HFF-Myc (cell line): ENCODE measurements at places on chromosomes 5 and 9.

DNA sequence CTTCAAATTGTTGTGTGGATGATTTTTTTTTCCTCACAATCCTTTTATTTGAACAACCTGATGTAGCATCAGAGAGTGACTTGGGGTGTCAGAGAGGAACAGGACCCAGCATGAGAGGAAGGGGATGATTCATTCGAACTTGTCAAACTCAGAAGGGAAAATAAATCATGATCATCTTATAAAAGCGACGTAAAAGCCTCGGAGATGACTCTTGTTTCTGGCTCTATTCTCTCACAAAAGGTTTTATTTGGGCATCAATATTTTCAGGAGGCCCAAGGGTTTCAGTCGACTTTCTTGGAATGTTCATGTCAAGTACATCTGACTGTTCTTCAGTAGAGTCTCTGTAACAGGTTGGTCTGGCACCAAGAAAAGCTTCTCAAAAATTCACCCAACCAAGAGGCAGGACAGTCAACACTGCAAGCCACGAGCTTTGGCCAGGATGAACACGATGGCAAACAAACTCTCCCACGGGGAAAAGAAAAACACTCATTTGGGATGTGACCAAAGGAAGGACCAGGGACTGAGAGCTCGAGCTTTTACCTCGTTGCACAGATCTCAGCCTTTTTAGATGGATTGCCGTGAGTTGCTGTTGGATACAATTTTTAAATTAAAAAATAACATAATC, 55.1 kb downstream of the ANKH start:
- DNase-seq, result no peak

DNA sequence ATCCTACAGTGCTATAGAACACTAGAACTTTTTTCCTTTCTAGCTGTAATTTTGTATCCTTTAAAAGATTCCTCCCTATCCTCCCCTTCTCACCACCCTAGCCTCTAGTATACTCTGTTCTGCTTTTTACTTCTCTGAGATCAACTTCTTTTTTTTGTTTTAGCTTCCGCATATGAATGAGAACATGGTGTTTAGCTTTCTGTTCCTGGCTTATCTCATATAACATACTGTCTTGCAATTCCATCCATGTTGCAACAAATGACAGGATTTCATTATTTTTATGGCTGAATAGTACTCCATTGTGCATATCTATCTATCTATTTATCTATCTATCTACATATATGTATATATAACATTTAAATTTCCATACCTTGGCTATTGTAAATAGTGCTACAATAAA, 126.0 kb upstream of the MAN2A1 start:
- DNase-seq, result no peak

DNA sequence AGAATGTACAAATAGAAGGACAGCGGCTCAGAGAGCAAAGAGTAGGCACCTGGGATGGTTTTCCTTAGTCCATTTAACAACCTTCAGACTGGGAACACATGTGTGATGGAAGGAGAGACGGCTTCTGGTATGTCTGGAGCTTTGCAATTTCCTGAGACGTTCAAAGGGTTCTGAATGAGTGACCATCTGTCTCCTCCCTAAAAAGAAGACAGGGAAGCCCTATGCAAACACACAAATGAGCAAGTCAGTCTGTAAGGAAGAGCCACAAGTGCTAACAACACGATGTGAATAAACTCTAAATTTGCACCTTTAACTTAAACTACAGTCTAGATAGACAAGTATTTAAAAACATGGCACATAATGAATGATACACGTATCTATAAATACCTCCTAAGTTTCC, 391.0 kb downstream of the ICE1 start:
- DNase-seq, result no peak

GRCh38 chr9:21367957-21368356, at the start of gene IFNA13:
Gene IFNA13 (minus strand): TSS chr9:21368057. CDS start chr9:21368010, 47 bp downstream.
- DNase-seq, result no peak

DNA sequence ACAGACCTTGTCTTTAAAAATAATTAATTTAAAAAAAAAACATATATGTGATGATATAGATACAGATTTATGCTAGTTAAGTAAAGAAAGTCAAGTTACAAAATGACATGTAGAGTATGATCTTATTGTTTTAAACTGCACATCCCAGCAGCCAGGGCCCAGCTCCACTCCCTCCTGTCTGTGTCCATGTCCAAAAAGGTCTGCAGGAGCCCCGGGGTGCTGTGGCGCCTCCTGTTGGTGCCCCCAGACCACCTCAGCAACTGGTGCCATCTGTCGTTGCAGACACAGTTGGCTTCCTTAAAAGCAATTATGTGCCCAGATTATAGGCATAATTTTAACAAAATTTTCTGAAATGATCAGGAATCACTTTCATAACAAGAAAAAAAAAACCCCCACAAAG, 33.3 kb downstream of the IPPK start:
- DNase-seq, result no peak
